Effector memory CD4-positive, alpha-beta T cell (primary cell): ENCODE measurements at places on chromosomes 4 and X.

DNA sequence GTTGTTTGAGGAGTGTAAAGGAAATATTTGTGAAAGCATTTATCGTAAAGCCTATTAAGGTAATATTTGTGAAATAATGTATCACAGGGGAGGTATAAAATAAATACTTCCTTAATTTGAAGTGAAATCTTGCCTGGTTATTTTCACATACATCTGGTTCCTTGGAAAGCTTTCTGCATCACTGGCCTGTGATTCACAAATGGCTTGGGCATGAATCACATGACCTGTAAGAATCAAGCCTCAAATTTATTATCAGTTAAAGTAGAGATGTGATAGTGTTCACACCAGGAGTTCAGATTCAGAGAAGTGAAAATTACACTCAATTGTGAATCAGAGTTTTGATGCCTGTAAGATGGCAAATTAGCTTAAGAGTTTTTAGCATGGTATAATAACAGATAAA is 1911.4 kb downstream of the STIM2 start:
- DNase-seq = no peak
- no peaks in the 10 kb centered on the region for H3K36me3 ChIP-seq
- no peaks in the 10 kb centered on the region for H3K4me1 ChIP-seq
- H3K27ac ChIP-seq = no peak overlapping the region
- no peaks in the 10 kb centered on the region for H3K27me3 ChIP-seq

GRCh38 chr4:4645743-4646142 is 103.9 kb upstream of the STX18 start:
- no peak overlapping the region for H3K4me3 ChIP-seq
- H3K27ac ChIP-seq = no peak overlapping the region
- H3K4me1 ChIP-seq = no peaks in the 10 kb centered on the region
- DNase-seq = no peak

GRCh38 chrX:47169273-47169672 is 24.3 kb downstream of the RBM10 start:
- no peak overlapping the region for H3K4me3 ChIP-seq
- no peak overlapping the region for H3K27ac ChIP-seq
- no peaks in the 10 kb centered on the region for H3K4me1 ChIP-seq
- H3K36me3 ChIP-seq = peaks cover 37% of the 10 kb centered on the region
- no peaks in the 10 kb centered on the region for H3K27me3 ChIP-seq
- no peak for DNase-seq

GRCh38 chrX:129957241-129958082 is 25.0 kb upstream of the BCORL1 start:
- peaks cover 7% of the 10 kb centered on the region for H3K4me1 ChIP-seq
- H3K27ac ChIP-seq = no peak overlapping the region
- no peaks in the 10 kb centered on the region for H3K36me3 ChIP-seq
- peak overlapping the region; percentile 46 for H3K4me3 ChIP-seq

DNA sequence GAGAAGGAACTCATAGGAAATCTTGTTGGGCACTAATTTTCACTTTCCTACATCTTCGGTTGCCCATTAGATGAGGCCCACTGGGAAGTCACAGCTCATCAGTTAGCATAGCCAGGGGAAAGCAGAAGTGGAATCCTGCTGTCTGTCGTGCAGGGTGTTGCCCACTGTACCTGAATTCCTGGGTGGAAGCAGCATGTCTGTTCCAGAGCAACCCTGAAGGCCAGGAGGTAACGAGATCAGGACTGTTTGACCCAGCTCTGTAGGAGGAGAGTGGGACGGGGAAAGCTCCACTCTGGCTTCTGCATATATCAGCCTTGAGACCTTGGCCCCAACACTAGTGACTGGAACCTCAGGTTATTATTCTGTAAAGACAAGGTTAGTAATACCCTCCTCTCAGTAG is 296.1 kb downstream of the EVC2 start:
- no peak for DNase-seq
- no peaks in the 10 kb centered on the region for H3K4me1 ChIP-seq

DNA sequence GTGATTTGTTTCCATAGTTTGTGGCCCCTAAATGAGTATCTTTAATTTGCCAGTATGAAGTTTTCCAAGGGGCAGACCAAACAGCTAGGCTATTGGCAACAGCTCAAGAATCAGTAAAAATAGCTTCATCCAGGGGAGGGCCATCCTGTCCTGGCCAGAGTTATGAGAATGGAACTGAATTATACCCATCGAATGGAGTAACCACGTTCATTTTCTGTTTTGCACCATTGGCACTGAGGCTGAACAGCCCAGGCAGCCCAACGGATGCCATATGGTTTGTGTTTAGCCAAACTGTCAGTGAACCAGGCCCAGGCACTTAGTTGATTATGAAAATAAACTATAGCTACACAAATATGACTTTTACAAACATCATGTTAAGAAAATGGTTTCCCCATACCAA is 17.7 kb upstream of the ASB5 start:
- no peaks in the 10 kb centered on the region for H3K27me3 ChIP-seq
- H3K4me3 ChIP-seq = no peak overlapping the region
- H3K4me1 ChIP-seq = no peaks in the 10 kb centered on the region
- no peak overlapping the region for H3K27ac ChIP-seq
- no peak for DNase-seq

- no peak overlapping the region for H3K4me3 ChIP-seq
- H3K36me3 ChIP-seq = no peaks in the 10 kb centered on the region
- peaks cover 12% of the 10 kb centered on the region for H3K4me1 ChIP-seq
- no peak overlapping the region for H3K27ac ChIP-seq
- DNase-seq = no peak
Measured at GRCh38 chr4:140242357-140243277, 88.6 kb upstream of the MAML3 start.

DNA sequence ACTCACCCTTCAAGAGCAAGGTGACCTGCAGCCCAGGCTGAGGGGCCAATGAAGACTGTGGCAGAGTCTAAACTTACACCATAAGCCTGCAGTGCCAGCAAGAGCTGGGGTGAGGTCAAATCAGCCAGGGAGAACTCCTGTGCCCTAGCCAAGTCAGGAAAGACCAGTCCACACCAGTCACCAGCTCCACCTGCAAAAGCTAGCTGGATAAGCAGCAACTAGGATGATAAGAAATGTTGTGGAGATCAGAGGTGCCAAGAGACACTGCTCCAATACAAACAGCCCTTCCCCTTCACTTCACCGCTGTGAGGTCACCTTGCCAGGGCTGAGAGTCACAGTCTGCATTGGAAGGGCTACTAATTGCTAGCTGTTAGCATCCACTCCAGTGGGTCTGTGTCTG is 31.3 kb downstream of the NIPAL1 start:
- H3K36me3 ChIP-seq = no peaks in the 10 kb centered on the region
- no peaks in the 10 kb centered on the region for H3K27me3 ChIP-seq
- H3K4me1 ChIP-seq = peaks cover 28% of the 10 kb centered on the region
- no peak for DNase-seq
